ENCODE measurements at places on chromosomes 2 and 18. TPM values are rescaled to one million over a fixed set of nuclear protein-coding genes. Genes with fewer than 3 reads are reported as not detected.

GRCh38 chr2:55759271-55759921 lies 65.8 kb upstream of the PNPT1 start:
- no peak for DNase-seq

Gene INHBB
- total RNA-seq = 0.66 TPM

- DNase-seq = no peak
These were observed 287.6 kb downstream of the PHLPP1 start for GRCh38 chr18:63002803-63003445.

DNA sequence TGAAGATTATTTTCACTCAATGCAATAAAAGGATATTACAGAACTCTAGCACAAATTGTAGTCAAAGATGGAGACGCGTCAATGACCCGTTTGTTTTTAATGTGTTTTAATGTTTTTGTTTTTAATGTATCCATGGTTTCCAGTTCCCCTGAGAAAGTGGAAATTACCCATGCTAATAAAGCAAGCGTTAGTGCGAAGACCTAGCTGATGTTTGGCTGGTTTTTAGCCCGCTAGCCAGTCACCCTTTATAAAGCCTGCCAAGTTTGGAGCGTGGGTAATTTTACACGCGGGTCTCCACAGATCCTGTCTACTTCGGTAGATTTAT lies 430 bp upstream of the CHMP1B start:
- DNase-seq = no peak

DNA sequence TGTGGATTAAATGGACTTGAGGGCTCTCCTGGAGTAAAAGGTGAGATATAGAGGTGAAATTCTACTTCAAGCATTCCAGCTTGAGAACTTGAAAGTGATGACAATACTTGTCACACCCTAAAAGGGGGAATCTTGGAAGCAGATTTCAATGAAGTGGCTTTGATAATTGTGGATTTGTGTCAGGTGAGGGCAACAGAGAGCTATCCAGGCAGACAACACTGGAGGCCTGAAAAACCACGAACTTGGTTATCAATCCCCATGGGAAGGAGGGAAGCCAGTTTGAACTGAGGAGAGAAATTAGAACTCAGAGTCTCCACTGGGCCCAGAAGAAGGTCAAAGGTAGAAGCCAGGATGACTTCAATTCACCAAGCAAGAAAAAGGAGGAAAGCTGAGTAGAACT lies 263.9 kb downstream of the FIGN start:
- peak; percentile 8 for DNase-seq

Gene PDE1A
- total RNA-seq = 0.51 TPM

- DNase-seq = no peak
These were observed 71.3 kb upstream of the TCF7L1 start for GRCh38 chr2:85061896-85062295.

DNA sequence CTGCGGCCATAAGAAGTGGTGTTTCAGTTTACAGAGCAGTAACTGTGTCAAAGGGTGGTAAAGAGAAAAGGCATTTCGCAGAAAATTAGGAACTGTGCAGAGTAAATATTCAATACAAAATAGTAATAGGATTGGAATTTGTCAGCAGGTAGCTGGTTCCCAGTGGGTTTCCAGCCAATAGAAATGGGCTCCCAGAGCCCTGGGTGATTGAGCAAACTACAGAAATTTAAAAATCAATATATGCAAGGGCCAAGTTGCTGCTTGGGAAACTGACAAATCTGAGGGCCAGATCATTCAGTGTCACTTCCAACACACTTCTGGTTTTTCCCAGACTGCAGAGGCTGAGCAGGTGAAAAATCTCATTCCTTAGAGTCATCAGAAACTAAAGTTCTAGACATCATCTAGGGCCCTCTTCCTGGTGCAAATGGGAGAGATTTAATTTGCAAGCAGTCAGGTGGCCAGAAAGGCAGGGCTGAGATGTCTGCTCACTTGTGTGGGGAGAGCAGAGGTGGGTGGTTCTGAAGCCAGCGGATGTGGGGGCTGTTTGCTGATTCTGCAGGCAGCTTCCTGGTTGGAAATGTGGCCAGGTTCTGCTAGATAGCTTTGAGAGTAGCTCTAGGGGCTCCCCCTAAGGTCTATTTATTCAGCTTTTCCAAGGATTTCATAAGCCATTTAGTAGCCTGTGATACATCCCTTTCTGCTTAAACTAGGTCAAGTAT lies 182.4 kb downstream of the NCK2 start:
- no peak for DNase-seq

GRCh38 chr2:4144731-4145130 lies 441.4 kb downstream of the DCDC2C start:
- DNase-seq = no peak

DNA sequence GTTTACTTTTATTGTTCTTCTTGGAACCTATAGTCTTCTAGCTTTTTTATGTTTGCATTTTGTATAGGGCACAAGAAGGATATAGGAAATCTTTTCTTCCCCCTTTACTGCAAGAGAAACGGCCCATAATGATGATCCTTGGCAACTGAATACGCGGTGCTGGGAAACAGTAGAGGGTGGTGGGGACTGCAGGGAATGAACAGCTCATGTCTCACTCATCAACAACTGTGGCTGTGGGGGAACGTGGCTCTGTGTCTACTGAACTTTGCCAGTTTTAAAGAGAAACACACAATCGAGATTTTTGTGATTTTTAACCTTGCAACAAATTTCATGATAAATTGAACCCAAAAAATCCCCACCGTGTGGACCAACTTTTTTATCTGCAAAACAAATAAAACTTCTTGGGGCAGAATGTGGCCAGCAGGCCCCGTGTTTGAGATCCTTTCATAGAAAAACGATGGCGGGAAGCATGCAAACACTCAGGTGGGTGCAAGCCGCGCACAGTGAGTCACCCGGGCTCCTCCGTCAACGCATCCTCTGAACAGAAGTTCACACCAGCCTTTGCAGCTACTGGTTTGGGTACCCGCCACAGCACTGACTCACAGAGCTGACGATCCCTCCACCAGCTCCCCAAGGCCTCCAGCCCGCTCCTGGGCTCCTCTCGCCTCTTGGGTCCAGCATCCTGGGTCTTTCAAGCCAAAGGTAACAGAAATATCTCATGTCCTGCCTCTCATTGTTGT lies 149.3 kb downstream of the COL6A3 start:
- peak; percentile 75 for DNase-seq

DNA sequence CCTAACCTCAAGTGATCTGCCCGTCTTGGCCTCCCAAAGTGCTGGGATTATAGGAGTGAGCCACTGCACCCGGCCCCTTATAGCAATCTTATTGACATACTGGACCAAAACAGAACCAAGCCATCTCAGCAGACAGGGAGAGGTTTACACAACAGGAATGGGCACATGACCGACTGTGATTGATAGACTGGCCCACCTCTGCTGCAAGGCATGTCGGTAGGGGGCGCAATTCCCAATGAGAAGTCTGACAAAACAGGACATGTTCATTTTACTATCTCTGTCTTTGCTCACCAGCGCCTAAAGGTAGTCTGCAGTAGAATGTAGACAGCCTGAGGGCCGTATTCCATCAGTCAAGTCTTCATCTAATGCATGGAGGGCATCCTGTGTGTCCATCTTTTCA lies 2.0 kb downstream of the LYPD6B start:
- peak; percentile 50 for DNase-seq

Gene FBXO41
- total RNA-seq = 2.3 TPM

- DNase-seq = no peak
These were observed 65.7 kb upstream of the FOSL2 start for GRCh38 chr2:28326881-28327505.

GRCh38 chr2:231861288-231861931 lies 64.8 kb downstream of the NPPC start:
- no peak for DNase-seq

Data from H4 (cell line).